Stimulated activated CD8-positive, alpha-beta memory T cell treated with anti-CD3 and anti-CD28 coated beads, Interleukin-4, amount 100 ng/mL, for 4 hours (primary cell): ENCODE measurements at places on chromosomes 1 and 21.

DNA sequence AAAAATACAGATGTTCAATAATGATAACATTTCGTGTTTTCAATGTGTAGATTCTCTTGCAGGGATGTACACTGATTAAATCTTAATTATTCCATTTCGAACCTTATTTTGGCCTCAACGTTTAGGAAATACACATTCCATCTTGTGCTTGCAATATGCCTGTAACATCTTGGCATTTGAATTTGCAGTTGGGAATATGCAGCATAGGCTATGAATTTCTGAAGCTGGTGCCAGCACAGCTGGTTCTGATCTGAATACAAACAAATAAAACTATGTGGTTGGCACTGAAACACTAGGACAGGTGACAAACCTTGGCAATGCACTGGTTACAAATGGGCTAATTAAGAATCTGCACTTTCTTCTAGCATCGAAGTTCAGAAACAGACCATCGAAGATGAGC, 108.4 kb downstream of the ERG start:
- DNase-seq = no peak

DNA sequence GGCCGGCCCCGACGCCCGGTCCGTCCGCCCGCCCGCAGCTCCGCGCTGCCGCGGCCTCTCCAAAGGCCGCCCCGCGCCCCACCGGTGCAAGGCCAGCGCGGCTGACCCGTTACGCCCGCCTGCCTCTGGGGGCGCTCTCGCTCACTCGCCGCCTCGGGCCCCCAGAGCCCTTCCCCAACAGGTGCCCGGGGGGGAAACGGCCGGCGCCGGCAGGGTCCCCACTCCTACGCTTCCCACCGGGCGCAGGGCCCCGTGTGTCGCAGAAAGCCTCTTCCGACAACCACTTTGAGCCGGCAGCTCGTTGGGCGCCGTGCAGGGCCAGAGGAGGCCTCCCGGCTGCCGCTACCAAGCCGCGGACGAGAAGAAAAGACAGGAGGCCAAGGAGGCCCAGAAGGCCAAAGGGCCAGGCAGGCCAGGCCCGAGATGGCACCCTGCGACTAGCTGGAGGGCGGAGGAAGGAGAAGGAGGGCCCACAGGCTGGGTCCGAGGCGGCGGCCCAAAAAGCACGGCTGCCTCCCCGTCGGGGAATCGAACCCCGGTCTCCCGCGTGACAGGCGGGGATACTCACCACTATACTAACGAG, 64.9 kb upstream of the FCGR2A start:
- DNase-seq = no peak

GRCh38 chr1:6996371-6996770, 211.1 kb downstream of the CAMTA1 start:
- DNase-seq = no peak

DNA sequence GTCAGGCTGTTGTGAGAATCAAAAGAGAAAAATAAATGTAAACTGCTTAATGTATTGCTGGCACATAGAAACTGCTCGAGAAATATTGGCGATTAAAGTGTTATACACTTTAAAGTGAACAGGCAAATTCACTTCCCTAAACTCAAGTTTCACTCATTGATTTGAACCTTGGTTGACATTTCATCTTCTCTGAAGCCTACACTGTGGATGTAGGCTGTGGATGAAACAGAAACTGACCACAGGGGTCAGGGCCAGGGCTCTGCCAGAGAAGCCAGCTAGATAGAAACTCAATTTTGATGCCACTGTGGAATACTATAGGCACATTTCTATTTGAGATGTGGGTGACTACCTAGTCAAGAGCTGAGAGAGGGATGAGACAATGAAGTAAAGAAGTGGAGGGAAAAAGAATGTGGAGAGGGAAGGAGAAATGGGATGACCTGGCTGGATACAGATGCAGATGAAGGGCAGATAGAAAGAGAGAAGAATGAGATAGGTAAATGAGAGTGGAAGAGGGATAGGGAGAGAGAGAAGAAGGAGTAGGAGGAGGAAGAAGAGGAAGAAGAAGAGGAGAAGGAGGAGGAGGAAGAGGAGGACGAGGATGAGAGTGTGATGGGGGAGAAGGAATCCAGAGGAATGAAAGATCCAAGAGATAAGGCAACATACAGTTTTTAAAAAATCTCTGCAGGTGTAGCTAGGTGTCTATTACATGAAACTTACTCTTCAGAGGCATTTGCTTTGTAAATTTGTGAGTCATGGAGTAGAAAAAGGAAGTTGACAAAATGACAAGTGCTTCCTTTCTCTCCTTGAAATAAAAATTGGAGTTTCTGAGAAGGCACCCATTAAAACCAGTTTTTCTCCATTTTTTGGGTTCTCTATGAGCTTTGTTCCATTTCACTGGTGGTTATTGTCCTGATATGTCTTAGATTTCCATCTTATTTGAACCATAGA, 17.4 kb upstream of the CD1D start:
- no peak for DNase-seq

DNA sequence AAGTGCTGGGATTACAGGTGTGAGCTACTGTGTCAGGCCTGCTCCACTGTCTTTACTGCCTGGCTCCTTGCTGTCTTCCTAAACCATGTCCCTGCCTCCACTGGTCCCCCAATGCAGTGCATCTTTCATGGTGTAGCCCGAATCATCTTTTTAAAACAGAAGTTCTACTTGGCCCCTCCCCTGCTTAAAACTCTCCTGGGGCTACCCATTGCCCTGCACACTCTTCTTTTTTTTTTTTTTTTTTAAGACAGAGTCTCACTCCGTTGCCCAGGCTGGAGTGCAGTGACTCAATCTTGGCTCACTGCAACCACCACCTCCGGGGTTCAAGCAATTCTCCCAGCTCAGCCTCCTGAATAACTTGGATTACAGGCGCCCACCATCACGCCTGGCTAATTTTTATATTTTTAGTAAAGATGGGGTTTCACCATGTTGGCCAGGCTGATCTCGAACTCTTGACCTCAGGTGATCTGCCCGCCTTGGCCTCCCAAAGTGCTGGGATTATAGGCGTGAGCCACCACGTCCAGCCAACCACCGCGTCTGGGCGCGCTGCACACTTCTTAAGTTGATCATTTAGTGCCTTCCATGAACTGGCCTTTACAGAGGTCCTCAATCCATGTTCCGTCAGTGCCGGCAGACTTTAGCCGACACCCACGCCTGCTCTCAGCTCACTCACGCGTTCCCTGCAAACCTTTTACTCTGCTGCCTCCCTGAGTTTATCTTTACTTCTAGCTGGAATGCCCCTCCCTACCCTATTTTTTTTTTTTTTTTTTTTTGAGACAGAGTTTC, 2.4 kb downstream of the FCN3 start:
- DNase-seq = no peak
